ENCODE measurements at places on chromosomes 12 and 14.
A peak's percentile ranks its signal among the peaks of the same experiment; 100 is the strongest.

- no peak for DNase-seq
Measured at GRCh38 chr12:122887819-122888212, 8.1 kb downstream of the VPS37B start.

DNA sequence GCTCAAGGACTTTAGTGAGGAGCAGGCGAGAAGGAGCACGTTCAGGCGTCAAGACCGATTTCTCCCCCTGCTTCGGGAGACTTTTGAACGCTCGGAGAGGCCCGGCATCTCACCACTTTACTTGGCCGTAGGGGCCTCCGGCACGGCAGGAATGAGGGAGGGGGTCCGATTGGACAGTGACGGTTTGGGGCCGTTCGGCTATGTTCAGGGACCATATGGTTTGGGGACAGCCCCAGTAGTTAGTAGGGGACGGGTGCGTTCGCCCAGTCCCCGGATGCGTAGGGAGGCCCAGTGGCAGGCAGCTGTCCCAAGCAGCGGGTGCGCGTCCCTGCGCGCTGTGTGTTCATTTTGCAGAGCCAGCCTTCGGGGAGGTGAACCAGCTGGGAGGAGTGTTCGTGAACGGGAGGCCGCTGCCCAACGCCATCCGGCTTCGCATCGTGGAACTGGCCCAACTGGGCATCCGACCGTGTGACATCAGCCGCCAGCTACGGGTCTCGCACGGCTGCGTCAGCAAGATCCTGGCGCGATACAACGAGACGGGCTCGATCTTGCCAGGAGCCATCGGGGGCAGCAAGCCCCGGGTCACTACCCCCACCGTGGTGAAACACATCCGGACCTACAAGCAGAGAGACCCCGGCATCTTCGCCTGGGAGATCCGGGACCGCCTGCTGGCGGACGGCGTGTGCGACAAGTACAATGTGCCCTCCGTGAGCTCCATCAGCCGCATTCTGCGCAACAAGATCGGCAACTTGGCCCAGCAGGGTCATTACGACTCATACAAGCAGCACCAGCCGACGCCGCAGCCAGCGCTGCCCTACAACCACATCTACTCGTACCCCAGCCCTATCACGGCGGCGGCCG lies 1.1 kb downstream of the PAX9 start:
- DNase-seq = peak; percentile 64

DNA sequence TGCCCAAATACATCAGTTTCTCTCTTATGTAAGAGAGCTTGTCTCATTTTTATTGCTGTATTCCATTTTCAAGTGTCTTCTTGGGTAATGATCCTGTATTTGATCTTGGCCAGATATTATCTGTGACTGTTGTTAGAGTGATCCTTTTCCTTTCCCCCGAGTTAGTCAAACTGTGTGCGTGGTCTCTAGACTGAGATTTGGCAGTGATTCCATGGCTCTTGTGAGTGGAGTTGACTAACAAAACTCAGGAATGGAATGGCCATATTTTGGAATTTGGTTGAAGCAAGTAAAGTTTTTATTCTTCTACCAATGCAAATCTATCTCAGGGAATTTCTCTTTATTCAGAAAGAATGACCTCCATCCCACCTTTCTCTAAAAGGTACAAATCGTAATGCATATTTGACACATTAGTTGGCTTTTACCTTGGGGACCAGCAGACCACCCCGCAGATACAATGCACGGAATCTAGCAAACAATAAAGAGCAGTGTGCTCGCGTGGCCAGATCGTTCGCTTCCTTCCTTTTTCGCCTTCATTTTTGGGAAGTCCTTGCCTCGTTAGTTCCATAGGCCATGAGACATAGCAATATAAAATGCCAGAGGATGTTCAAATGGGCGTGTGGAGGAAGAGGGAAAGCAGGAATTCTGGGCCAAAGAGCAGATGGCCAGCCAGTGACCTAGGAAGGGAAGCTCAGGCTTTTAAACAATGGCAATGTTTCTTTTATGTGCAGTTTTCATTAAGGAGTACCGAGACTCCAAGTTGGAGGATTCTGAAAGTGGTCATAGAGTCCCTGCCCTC lies 24.4 kb downstream of the ETV6 start:
- DNase-seq = no peak

DNA sequence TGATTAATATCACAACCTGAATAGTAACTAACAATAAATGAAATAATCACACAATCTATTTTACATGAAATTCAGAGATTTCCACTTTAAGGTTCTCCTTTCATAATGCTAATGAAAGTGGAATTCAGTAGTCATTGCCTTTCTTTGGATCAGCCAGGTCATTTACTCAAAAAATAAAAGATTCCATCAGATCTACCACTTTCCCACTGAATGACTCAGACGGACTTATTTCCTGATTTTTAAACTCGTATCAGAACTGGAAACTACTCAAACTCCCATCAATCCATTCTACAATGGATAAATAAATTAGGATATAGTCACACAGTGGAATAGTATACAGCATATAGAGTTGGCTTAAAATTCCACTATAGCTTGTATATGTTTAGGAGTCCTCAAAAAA lies 237.1 kb downstream of the MED13L start:
- DNase-seq = no peak

DNA sequence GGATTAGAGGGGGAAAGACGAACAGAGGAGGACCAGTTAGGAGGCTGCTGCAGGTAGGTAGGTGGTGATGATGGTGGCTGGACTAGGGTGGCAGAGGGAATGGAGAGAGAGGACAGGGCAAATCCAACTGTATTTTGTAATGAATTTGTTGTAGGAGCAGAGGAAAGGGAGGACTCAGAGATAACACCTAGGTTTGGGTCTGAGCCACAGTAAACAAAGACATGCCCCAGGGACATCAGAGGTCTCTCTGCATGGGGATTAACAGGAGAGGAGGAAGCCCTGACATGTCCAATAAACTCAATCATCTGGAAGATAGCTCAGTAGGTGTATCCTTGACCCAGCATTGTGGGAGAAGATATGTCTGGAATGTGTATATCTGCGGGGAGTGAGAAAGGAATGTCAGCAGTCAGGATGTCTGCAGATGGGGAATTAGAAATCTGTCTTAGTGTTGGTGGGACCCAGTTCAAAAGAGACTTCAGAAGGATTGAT lies 4.7 kb upstream of the SLC48A1 start:
- no peak for DNase-seq

DNA sequence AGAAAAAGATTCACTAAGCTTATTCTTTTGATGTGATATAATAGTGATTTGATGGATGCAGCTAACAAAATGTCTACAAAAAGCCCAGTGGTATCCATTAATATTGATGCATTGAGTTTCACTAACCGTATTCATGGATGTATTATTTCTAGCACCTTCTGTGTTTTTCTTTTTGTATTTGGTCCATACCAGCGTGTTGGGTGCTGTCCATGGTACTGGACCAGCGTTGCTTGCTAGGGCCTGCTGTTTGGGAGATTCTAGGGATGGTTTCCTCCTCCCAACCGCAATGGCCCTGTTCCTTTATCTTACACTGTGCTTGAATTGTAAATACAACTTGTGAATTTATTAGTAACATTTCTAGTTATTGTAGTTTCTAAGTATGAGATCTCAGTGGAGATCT lies 31.7 kb downstream of the ANO4 start:
- DNase-seq = peak; percentile 69

GRCh38 chr12:52285851-52286530 lies 5.3 kb downstream of the KRT81 start:
- DNase-seq = peak; percentile 43

DNA sequence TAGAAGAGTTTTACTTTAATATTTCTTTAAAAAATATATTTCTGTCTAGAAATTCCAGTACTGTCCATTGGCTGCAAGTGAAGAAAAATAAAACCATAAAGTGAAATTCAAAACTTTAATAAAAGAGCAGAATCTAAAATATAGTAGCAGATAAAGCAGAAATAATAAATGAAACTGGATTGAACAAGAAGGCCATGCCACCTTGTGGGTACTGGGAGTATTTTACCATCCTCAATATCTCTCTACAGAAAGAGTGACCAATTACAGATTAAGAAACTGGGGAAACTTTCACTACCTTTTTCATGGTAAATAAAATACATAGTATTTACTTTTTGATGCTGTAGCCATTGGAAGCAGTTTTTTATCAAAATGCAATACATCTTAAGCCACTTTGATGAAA lies 220.5 kb downstream of the BCAT1 start:
- DNase-seq = no peak

- DNase-seq = no peak
Measured at GRCh38 chr12:75529826-75530225, 18.4 kb upstream of the KRR1 start.
